ENCODE measurements at places on chromosomes 12 and 14. TPM values are rescaled to one million over a fixed set of nuclear protein-coding genes. Genes with fewer than 3 reads are reported as not detected.

DNA sequence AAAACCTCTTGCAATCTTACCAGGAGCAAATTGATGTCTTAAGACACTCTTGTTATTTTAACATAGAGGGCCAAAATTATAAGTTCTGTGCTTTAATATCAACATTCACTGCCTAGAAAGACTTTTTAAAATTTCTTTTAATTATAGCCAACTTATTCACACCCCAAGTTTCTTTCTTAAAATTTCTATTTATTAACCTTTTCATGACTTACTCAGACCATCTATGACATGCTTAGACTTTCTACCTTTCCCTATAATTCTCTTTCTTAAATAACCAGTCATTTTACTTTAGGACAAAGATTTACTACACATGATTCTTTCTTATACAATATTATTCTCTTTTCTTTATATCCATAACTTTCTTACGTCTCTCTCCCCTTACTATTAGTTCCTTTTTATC, 220.4 kb downstream of the NUBPL start:
- DNase-seq = no peak

DNA sequence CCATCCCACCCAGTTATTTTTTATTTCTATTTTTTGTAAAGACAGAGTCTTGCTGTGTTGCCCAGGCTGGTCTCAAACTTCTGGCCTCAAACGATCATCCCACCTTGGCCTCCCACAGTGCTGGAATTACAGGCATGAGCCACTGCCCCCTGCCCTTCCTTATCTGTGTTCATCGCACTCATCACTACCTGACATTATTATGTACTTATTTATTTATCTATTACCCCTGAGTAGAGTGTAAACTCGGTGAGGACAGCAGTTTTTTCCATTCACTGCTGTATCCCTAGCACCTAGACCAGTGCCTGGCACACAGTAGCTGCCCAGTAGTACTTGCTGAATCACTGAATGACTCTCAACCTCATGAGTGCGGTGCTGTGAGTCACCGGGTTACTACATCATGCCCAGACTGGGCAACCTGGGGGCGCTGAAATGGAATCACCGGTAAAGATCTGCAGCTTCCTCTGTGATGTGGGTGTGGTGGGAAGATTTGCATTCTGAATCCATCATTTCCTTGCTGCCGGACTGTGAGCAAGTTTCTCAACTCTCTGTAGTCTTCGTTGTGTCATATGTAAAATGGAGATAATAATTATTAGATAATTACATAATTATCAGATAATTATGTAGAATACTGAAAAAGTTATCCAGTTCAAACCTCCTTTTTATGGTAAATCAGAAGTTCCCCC, 81.9 kb upstream of the USP44 start:
- DNase-seq = no peak

GRCh38 chr12:10397296-10397695, 7.5 kb upstream of the KLRK1 start:
- no peak for DNase-seq

- DNase-seq = no peak
Observed at GRCh38 chr12:26748741-26749431, 84.1 kb downstream of the ITPR2 start.

GRCh38 chr14:54564071-54564867, 2.7 kb upstream of the SAMD4A start:
- no peak for DNase-seq

DNA sequence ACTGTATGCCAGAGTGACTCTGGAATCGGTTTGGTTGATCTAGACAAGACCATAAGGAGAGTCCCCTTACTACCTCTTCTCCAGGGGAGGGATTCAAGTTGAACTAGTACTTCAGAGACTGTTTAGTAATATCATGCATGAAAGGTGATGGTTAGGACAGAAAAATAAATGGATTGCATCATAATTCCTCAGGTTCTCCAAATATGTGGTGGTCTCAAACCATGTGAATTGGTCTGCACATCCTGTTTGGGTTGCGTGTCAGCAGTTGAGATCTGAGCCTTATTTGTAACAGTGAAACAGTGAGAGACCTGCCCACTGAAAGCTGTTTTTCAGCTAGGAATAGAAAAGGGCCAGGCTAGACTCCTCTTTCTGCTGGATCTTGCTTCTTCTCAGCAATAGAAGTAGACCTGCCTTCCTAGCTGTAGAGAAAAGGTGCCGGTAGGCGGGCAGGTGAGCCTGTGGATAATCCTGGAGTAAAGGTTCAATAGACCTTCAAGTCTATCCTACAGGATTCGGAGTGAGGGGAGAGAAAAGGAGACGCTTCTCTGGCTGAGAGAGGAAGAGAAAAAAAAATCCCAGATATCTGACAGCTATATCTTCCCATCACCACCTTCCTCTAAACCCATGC, 258.5 kb upstream of the E2F7 start:
- no peak for DNase-seq

DNA sequence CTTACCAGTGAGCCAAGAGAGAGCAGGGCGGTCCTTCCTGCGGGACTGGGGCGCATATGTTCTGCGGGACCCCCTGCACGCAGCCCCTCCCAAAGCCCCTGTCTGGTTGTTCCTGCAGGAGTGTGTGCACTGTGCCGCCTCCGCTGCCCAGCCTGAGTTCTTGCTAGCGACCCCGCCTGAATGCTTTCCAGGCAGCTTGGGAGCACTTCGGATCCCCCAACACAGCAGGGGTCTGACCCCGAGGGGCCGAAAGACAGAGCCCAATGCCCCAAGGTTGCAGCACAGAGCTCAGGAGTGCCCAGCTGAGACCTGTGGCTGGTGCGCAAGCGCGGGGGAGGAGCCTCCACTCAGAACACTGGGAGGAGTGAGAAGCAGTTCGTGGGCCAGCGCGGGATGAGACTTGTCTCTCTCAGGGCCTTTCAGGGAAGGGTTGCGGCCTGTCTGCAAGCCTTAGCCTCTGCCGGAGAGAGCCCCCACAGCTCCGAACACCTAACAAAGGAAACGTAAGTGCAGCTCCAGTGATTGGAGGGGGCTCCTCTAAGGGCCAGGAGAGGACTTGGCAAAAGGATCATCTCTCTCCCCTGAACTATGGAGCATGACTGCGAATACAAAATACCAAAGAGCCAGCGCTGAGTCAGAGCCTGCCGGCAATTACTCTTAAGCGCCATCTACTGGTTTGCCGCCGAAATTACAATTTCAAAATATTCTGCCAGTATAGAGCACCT, 50.5 kb downstream of the GTF2A1 start:
- peak; percentile 52 for DNase-seq

DNA sequence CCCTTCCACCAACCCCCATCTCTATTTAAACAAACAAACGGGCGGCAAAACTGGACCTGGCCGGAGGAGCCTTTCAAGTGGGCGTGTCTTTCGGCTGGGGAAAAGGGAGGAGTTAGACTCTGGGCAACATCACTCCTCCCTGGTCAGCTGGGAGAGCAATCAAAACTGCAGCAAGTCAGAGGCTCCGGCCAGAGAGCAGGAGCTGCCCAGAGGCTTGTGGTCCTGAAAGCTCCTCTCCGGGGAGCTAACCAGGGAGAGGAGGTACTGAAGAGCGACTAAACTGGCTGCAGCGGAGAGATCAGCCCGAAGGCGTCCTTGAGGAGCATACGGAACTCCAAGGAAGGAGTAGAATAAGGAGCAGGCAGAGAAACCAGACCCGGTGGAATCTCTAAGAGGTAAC, at the start of gene NEUROD4:
Gene NEUROD4, plus strand, starts transcription at position 191 of the 400 bp plus-strand sequence. CDS start 6,466 bp downstream, outside the sequence.
- DNase-seq = no peak

The ARHGEF25 gene
- total RNA-seq = 8.1 TPM

The IPO8 gene
- 26.3 TPM for total RNA-seq

The NPFF gene
- not detected for total RNA-seq

The VASH1 gene
- total RNA-seq = 1.7 TPM

All from esophagus squamous epithelium (tissue), 5 donors.